ENCODE measurements at places on chromosomes 2 and 18. TPM values are rescaled to one million over a fixed set of nuclear protein-coding genes. Genes with fewer than 3 reads are reported as not detected.
A peak's percentile ranks its signal among the peaks of the same experiment; 100 is the strongest.

DNA sequence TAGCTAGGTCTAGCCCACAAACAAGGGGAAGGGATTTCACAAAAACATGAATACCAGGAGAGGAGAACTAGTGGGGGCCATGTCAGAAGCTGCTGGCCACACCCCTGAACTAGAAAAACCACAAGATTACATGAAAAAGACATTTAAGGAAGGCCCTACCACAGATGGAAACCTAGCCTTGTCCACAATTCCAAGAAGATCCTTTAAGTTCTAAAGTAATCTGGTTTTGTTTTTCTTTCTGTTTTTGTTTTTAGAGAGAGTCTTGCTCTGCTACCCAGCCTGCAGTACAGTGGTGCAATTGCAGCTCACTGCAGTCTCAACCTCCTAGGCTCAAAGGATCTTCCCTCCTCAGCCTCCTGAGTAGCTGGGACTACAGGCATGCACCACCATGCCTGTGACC is 34.2 kb upstream of the CAB39 start:
- DNase-seq: no peak
- no peak overlapping the region for H3K27ac ChIP-seq
- no peaks in the 10 kb centered on the region for H3K27me3 ChIP-seq

The EGR4 gene
- not detected for total RNA-seq

DNA sequence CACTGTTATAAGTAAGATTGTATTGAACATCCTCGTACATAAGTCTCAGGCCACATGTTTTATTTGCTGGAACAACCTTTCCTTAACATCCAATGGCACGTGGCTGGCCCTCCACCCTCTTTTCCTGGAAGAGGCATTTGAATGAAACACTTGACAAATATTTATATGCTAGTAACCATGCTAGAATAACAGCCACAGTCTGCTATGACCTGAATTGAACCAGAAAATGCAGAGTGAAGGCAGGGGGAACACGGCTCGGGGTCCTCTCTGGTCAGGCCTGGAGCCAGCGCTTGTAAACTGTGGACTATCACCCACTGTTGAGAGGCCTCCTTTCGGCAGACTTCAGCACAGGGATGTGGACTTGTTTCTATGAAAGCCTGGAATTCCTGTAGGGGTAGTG is 198.2 kb upstream of the COPS8 start:
- no peak overlapping the region for H3K4me3 ChIP-seq
- peak overlapping the region; percentile 59 for H3K27ac ChIP-seq
- no peaks in the 10 kb centered on the region for H3K27me3 ChIP-seq
- H3K4me1 ChIP-seq: no peaks in the 10 kb centered on the region
- DNase-seq: no peak

The SKOR2 gene
- not detected for total RNA-seq

DNA sequence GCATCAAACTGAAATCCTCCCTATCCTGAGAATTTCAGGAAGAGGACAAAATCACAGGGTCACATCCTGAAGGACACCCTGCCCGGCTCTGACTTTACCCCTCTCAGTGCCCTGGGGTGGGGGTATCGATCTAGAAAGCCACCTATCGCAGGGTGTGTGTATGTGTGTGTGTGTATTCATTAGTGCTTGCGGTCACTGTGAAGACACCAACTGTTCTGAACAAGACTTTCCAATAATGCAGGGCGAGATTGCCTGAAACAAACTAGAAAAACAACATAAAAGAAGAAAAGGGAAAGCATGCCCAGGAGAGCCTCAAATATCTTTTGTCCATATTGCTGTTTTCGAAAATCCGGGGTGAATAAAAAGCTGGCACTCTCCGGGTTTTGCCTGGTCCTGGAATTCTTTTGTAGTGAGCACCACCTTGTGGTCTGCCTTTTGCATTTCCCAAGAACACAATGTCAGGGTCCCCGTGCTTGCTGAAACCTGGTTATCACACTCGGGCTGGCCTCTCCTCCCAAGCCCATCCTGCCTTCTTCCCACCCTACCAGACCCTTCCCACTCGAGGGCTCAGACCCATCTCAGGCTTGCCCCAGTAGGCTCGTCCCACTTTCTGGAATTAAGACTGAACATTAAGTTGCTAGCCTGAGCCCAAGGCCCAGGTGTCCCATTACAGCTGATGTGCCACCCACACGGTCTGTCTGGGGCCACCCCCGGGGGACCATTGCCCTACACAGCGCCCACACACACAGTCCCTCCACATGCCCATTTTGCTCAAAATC is 25.0 kb upstream of the COPS8 start:
- no peak overlapping the region for H3K4me3 ChIP-seq
- no peaks in the 10 kb centered on the region for H3K27me3 ChIP-seq
- peak; percentile 45 for DNase-seq
- no peak overlapping the region for H3K27ac ChIP-seq
- no peaks in the 10 kb centered on the region for H3K36me3 ChIP-seq

- H3K36me3 ChIP-seq: no peaks in the 10 kb centered on the region
- H3K4me1 ChIP-seq: no peaks in the 10 kb centered on the region
- DNase-seq: no peak
- H3K27me3 ChIP-seq: no peaks in the 10 kb centered on the region
Observed at GRCh38 chr2:52572469-52572894, 1195.1 kb upstream of the CHAC2 start.

The TCF7L1 gene
- 3.2 TPM for total RNA-seq

GRCh38 chr18:57737400-57738060 is 65.6 kb downstream of the ATP8B1 start:
- no peak for DNase-seq
- H3K4me1 ChIP-seq: peaks cover 11% of the 10 kb centered on the region
- no peak overlapping the region for H3K27ac ChIP-seq
- no peaks in the 10 kb centered on the region for H3K27me3 ChIP-seq
- H3K4me3 ChIP-seq: no peak overlapping the region

The PKDCC gene
- total RNA-seq: 61.3 TPM

- H3K27ac ChIP-seq: no peak overlapping the region
- H3K4me1 ChIP-seq: no peaks in the 10 kb centered on the region
Observed at GRCh38 chr18:65737471-65737955, 13.3 kb upstream of the CDH7 start.

GRCh38 chr2:69603146-69603743 is 40.3 kb downstream of the AAK1 start:
- H3K36me3 ChIP-seq: no peaks in the 10 kb centered on the region
- H3K4me1 ChIP-seq: no peaks in the 10 kb centered on the region
- no peak overlapping the region for H3K27ac ChIP-seq

GRCh38 chr2:72579591-72580180 is 246.1 kb downstream of the EXOC6B start:
- H3K27ac ChIP-seq: no peak overlapping the region
- H3K36me3 ChIP-seq: no peaks in the 10 kb centered on the region
- no peak for DNase-seq
- H3K4me3 ChIP-seq: no peak overlapping the region
- H3K4me1 ChIP-seq: no peaks in the 10 kb centered on the region
- H3K27me3 ChIP-seq: no peaks in the 10 kb centered on the region

DNA sequence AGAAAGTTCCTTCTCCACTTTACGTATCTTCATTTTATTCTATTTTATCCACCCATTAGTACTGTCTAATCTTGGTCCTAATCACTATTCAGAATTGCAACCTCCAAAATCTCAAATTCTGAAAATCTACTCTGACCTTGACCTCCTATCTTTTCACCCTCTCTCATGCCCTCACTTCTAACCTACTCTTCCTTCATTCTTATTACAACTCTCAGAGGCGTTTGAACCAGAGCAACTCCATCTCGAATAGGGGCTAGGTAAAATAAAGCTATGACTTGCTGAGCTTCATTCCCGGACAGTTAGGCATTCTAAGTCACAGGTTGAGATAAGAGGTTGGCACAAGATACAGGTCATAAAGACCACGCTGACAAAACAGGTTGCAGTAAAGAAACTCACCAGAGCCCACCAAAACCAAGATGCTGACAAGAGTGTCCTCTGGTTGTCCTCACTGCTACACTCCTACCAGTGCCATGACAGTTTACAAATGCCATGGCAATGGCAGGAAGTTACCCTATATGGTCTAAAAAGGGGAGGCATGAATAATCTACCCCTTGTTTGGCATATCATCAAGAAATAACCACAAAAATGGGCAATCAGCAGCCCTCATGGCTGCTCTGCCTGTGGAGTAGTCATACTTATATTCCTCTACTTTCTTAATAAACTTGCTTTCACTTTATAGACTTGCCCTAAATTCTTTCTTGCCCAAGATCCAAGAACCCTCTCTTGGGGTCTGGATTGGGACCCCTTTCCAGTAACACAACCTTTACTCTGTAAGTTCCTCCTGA is 11.4 kb downstream of the CCDC88A start:
- no peak overlapping the region for H3K4me3 ChIP-seq
- H3K36me3 ChIP-seq: no peaks in the 10 kb centered on the region
- no peak for DNase-seq

Measured in colonic mucosa (tissue), 4 donors.